AG04450 (cell line): ENCODE measurements at places on chromosomes 11 and 22.

GRCh38 chr11:119745776-119746535, 17.0 kb upstream of the NECTIN1 start:
- DNase-seq, result no peak

- DNase-seq, result no peak
These were observed 56.1 kb upstream of the GLYATL1B start for GRCh38 chr11:59030037-59030436.

DNA sequence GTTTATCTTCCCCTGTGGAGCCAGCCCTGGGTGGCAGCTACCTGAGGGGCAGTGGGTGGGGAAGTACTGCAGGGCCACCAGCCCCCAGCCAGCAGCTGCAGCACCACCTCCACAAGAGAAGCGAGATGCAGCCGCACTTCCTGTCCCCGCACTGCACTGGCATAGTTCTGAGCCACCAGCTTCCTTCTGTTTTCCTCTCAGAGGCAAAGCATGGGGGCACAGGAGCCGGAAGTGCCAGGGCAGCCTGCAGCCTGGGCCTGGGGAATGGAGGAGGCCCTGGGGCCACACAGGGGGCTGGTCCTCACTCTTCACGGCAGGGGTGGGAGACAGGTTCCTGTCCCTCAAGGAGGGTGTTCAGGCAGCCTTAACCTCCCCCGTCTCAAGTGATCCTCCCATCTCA, 11.9 kb upstream of the SH3BP1 start:
- no peak for DNase-seq

- DNase-seq, result no peak
These were observed 2.0 kb downstream of the PHLDA2 start for GRCh38 chr11:2927121-2927800.

DNA sequence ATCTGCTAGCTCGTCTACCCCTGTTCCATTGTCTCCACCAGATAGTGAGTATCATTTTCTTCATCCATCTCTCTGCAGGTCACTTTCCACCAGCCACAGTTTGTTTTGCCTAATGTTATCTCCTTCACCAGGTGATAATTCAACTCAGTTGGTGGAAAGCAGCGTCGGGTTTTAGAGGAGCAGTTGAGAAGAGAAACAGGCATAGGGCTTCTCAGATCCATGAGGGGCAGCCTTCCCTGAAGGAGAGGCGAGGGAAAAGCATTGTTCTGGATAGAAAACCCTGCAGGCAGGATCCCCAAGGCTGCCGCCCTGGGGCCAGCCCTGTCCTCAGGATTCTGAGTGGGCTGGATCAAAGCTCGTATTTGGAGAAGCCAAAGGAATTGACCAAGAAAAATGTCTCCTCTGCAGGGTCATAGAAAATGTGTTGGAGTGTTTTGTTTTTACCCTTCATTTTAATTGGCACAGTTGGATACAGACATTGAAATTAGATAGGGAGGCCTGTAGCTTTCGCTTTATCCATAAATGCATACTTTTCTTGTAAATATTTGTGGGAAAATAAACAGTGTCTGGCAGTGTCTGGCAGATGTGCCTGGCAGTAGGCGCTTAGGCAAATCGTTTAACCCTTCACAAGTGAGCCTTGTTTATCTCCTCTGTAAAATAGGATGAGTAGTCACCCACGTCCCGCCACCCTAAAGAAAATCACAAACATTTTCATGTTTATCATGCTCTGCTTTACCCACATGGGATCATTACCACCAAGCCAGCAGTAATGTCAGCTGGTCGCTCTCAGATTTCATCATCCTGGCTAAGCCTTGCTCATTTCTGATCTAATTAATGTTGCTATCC, 73.4 kb upstream of the TTC12 start:
- no peak for DNase-seq

GRCh38 chr22:22061085-22062077, 78.8 kb upstream of the TOP3B start:
- no peak for DNase-seq

GRCh38 chr11:2249189-2249916, 21.0 kb downstream of the ASCL2 start:
- no peak for DNase-seq

GRCh38 chr22:21778705-21779363, 43.2 kb upstream of the YPEL1 start:
- DNase-seq, result peak; percentile 59

GRCh38 chr11:12290477-12290922, 86.9 kb upstream of the PARVA start:
- DNase-seq, result no peak

- no peak for DNase-seq
These were observed 72.7 kb downstream of the AMBRA1 start for GRCh38 chr11:46520971-46521745.

DNA sequence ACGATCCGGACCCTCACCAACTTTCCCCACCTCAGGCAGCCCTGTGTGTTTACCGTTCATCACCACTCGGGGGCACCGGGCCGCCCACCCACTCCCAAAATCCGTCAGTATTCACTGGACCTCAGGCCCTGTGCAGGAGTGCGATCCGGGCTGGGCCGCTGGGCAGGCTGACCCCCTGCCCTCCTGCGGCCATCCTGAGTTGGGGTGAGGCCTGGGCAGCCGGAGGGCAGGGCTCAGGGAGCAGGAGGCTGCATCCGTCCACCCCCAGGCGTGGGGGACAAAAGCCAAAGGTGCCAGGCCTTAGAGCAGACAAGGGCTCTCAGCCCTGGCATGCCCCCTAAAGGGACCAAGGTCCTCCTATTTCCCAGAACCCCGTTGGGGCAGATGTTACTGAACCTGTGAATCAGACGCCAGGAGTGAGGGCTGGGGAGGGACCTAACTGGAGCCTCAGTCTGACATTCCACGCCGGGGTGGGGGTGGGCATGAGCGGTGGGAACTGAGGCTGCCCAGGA, 16.8 kb upstream of the TMEM191C start:
- DNase-seq, result no peak

DNA sequence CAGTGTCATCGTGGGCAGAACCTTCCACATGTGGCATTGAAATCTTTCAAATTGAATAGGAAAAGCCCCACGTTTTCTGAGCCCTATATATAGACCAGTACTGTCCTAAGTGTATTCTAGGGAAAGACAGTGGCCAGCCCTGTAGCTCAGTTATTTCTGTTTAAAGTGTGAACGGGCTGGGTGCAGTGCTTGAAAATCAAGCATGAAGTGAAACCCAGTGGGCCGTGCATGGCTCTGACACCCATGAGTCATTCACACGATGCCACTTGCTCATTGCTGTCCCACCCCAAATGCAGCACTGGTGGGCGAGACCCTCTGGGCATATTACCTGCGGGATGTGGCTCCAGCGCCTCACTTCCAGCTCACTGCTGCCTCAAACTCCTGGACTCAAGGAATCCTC, 29.8 kb upstream of the CCDC188 start:
- DNase-seq, result no peak

GRCh38 chr11:133949129-133949528, 7.6 kb downstream of the IGSF9B start:
- DNase-seq, result no peak

DNA sequence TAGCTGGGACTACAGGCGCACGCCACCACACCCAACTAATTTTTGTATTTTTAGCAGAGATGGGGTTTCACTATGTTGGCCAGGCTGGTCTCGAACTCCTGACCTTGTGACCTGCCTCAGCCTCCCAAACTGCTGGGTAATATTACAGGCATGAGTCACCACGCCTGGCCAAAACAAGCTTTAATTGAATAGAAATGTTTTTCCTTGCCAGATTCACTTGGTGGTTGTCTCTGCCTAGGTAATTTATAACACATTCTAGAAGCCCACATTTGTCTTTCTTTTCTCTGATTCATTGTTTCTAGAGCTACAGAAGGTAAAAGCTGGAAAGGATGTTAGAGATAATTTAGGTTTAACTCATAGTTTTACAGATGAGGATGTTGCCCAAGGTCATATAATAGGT, 41.3 kb downstream of the CECR2 start:
- DNase-seq, result no peak

- DNase-seq, result no peak
These were observed 197.6 kb downstream of the KIF18A start for GRCh38 chr11:27910186-27910931.

- DNase-seq, result no peak
These were observed 326.3 kb downstream of the GRM5 start for GRCh38 chr11:88739524-88739923.

DNA sequence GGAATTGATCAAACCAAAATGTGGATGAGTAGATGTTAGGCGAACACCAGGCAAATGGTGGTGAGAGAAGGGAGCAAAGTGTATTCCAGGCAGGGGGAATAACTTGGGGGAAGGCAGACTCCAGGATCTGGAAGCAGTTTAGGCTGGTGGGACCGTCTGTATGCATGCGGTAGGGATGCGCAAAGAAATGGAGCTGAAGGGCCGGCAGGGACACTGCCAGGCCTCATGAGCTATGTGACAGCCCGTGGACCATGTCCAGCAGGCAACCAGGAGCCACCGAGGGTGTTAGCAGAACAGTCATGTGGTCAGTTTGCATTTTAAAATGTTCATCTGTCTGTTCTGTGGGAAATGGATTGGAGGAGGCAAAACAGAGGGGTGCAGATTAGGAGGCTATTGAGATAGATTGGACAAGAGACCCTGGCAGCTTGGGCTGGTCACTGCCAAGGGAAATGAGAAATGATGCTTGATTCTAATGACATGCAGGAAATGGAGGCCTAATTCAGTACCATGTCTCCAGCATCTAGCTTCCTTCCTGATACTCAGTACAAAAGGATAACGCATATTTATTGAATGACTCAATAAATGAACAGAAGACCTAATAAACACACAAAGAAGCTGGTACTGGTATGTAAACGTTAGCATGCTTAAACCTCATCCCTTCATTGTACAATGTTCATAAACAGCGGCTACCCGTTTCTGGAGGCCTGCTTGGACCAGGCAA, 412.4 kb downstream of the BUD13 start:
- DNase-seq, result no peak

GRCh38 chr11:76773921-76774361, 9.2 kb upstream of the TSKU start:
- DNase-seq, result no peak

DNA sequence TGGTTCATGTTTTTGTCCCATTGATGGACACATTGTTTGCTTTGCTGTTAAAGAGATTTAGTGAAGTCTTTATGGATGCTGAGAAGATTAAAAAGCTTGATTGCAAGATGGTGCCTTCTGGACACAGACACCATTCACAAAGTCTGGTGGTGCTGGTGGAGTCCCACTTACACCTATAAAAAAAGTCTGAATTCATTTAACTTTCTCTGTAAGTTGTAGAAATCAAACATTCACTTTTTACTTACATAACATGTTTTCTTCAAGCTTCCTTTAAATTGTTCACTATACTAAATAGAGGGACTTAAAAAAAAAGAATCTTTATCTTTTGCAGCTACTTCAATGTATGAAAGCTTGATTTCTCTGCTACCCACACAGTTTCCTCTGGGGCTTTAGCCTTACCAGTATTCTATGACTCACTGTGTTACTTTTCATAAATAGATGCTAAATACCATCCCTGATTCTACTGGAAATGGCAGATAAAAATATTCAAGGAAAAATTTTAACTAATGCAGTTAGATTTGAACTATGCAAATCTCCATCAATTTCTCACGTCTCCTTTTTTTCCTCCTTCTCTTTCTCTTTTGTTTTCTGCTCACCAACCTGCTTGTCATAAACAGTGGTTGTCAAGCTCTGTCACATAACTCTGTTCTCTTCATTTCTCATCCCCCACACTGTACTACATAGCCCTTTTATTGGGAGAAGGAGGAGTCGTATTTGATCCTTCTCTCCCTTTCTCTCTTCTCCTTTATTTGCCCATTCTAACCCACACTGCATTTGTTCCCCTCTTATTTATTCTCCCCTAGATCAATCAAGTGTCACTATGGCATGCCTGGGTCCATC, 89.7 kb downstream of the FAM76B start:
- no peak for DNase-seq

GRCh38 chr22:22380098-22381030, 128.2 kb downstream of the ZNF280B start:
- DNase-seq, result no peak

GRCh38 chr11:3356858-3357257, 22.1 kb downstream of the ZNF195 start:
- no peak for DNase-seq

DNA sequence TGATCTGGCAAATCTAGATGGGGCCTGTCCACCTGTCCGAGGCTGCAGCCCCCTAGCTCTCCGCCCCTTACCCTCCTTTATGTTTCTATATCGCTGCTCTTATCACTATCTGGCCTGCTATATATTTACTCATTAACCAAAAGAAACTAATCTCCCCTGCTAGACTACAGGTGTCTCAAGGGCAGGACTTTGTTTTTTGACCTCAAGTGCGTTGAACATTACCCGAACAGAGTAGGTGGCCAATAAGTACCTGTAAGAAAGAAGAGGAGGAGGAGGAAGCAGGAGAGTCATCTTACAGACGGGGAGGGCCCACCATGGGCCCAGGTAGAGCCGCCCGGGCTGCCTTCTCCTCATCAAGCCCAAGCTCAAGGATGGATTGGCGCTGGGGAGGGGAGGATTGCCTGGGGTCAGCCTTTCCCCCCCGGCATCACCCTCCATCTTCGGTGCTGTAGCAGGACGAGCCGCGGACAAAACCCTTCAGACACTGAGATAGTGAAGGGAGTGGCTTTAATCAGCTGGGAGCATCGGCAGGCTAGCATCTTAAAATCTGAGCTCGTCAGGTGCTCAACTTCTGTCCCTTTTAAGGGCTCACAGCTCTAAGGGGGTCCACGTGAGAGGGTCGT, 1.2 kb upstream of the P2RY6 start:
- no peak for DNase-seq

DNA sequence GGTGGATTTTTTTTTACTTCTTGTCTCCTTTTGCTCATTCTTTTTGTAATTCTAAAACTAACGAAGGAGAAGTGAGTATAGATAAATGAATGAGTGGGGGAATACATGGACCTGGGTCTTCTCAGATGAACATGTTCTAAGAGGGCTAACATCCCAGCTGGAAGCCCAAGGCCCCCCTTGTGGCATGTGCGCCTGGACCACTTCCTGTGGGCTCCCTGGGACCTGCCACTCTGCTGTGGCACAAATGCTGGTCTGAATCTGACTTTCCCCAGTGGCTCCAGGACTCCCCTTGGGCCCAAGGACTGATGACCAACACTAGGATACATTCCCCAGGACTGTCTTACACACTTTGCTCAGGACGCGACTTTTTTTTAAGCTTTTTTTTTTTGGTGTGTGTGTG, 32.7 kb upstream of the ALX4 start:
- DNase-seq, result no peak

- DNase-seq, result no peak
These were observed 405.3 kb upstream of the CCDC90B start for GRCh38 chr11:83691451-83691950.

- no peak for DNase-seq
These were observed 56.1 kb downstream of the RBFOX2 start for GRCh38 chr22:35972559-35972958.

GRCh38 chr22:45129703-45130524, 33.8 kb upstream of the NUP50 start:
- DNase-seq, result no peak

GRCh38 chr11:15826826-15827225, 529.5 kb downstream of the SOX6 start:
- no peak for DNase-seq

- DNase-seq, result no peak
These were observed 74.6 kb downstream of the MYO18B start for GRCh38 chr22:25816522-25817059.
